ENCODE measurements at places on chromosomes 6 and 20.

DNA sequence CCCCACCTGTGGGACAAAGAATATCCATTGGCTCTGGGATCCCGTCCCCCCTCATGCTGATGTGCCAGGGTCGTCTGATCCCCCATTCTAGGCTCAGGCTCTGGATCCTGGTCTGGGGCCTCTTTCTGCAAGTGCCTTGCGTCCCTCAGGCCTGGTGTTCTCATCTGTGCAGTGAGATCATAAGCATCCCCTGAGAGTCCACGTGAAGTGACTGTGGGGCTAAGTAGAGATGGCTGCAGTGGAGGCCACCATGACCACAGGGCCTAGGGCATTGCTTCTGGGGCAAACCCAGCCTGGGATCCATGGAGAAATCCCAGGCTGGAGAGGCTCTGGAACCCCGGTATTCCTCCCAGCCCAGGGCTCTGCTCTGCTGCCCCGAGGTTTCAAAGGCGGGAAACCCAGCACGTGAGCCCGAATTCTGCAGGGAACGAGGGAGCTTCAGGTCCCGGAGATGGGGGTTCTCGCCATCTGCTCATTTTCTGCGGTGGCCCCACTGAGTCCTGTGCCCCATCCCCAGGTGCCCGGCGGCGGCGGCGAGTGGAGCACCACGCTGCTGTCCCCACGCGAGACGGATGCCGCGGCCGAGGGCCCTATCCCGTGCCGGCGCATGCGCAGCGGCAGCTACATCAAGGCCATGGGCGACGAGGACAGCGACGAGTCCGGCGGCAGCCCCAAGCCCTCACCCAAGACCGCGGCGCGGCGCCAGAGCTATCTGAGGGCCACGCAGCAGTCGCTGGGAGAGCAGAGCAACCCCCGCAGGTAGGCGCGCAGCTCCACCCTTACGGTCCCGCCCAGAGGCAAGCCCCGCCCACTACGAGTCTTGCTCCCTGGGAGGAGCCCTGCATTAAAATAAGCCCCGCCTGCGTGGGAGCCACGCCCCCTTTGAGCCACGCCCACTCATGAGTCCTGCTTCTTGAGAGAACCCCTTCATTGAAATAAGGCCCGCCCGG lies 105.5 kb upstream of the MYL9 start:
- peak; percentile 90 for DNase-seq

DNA sequence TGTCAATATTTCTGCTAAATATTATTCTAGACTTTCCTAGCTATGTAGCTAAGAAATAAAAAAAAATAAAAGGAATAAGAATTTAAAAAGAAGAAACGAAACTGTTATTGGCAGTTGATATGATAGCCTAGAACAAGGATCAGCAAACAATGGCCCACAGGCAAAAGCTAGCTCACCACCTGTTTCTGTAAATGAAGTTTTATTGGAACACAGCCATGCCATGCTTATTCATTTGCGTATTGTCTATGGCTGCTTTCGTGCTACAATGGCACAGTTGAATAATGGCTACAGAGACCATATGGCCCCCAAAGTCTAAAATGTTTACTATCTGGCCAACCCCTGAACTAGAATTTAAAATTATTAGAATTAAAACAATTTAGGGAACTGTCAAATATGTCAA lies 952.6 kb upstream of the MAP3K7 start:
- DNase-seq: no peak

DNA sequence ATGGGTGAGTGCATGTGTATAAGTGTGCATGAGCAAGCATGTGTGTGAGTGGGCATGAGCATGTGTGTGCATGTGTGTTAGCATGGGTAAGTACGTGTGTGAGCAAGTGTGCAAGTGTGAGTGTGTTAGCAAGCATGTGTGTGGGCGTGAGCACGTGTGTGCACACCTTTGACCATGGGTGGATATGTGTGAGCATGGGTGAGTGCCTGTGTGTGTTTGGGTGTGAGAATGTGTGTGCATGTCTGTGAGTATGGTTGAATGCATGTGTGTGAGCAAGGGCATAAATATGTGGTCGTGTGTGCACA lies 84.6 kb downstream of the DLL1 start:
- DNase-seq: no peak

DNA sequence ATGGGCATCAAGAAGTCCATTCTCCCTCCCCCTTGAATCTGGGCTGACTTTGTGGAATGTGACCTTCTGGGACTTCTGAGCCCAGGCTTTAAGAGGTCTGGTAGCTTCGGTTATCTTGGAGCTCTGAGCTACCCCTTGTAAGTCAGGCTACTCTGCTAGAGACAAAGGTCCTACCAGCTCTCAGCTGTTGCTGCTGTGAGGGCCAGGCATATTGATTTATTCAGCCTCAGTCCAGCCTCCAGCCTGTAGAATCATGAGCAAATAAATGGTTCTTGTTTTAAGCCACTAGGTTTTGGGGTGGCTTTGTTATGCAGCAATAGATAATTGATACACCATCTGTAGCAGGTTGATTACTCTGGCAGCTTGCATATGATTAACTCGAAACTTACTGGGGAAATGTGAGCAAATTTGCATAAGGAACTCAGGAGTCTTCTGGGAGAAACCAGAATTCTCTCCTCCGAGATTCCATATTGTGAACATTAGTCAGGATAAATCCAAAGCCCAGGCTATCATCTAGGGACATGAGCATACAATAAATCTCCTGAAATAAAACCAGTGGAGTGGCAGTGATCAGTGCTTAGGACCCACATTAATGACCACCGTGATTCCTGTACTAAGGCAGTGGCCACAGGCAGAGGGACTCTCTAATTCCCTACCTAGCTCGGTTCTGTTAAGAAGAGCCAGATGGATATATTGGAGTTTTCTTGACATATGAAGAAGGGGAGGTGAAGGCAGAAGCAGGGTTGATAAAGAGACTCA lies 336.1 kb downstream of the CDC5L start:
- no peak for DNase-seq

DNA sequence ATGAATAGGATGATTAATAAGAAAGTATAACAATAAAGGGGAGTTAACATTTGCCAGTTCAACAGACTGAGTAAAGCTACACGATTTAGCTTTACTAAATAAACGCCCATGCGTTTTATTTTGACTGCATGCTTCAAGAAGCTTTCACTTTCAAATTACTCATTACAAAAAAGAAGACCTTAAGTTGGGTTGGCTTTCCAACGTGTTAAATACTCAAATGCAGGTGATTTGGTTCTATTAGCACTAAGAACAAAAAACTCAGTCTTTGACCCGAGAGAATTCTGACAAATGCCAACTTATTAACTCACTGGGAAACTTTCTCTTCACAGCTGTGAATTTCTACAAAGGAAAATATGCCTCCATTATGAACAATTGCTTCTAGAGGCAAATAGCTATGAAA lies 24.8 kb downstream of the RNF146 start:
- no peak for DNase-seq

DNA sequence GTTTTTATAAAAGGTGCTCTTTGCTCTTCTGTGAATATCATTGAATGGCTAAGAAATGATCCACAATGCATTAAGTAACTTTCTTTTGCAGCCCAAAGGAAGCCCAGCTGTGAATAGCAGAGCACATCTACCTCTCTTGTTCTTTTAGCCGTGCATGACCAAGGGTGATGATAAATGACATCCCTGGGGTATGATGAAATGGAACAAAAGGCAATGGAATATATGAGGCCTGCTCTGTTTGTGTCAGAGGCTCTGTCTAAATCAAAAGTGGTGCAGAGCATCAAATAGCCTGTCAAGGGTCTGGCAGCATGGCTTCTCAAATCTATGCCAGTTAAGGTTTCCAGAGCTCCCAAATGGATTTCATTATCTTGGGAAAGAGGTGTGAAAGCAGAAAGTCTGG lies 362.6 kb upstream of the RNF217 start:
- no peak for DNase-seq

DNA sequence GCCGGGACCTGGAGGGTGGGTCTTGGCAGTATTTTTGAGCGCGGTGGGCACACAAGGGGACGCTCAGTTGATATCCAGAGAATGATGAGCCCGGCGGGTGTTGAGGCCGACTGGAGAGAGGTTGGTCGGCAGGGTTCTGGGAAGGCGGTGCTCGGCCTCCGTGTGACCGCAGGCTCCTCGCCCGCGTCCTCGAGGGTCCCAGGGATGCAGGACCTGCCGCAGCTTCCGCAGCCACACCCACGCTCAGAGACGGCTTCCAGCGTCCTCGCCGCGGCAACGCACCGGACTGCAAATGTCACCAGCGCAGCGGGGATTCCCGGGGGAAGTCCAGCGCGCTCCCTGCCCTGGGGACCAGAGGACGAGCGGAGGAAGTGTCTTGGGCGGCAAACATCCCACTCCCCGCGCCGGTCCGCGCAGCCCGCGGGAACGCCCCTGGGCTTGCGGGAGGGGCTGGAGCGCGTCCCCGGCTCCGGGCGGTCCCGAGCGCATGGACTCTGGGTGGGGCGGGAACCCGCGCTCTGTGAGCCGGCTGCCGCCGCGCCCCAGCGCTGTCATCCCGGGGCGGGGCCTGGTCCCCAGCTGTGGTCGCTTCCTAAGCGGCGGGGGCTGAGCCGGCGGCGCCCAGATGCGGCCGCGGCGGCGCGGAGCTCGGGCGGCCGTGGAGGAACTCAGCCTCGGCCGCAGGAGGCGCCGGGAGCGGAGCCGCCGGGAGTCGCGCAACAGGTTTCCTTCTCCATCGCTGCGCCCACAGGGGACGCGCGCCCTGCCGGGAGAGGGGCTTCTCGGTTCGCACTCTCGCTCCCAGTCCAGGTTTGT lies at the start of gene STX11:
TSS of gene STX11 (plus strand) at position 624 of the 816 bp plus-strand sequence. CDS start 36,111 bp downstream, outside the sequence.
- peak; percentile 89 for DNase-seq

GRCh38 chr6:156169371-156169770 lies 607.8 kb upstream of the ARID1B start:
- no peak for DNase-seq

DNA sequence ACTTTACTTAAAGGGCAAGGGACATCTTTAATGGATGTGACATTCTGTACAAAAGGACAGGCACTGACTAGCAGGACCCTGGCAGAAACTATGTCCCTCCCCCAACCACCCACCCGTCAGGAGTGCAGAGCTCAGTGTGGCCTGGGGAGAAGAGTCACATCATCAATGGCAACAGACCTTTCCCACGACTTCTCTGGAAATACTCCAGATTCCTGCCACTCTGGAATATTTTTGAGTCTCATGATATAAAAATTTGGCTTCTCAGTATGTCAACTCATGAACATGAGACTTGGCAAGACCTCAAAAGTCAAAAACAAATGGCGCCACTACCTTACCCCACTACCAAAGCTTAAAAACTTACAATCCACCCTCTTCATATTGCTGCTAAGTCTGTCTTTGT lies 118.3 kb downstream of the SLC23A2 start:
- DNase-seq: no peak

Data from lower lobe of right lung (tissue), 2 donors.